ENCODE measurements at places on chromosomes 4 and X. TPM values are rescaled to one million over a fixed set of nuclear protein-coding genes. Genes with fewer than 3 reads are reported as not detected.

- H3K4me3 ChIP-seq = no peak overlapping the region
- no peaks in the 10 kb centered on the region for H3K27me3 ChIP-seq
- H3K36me3 ChIP-seq = no peaks in the 10 kb centered on the region
- no peaks in the 10 kb centered on the region for H3K4me1 ChIP-seq
These were observed 20.4 kb upstream of the SEPSECS start for GRCh38 chr4:25180524-25181131.

DNA sequence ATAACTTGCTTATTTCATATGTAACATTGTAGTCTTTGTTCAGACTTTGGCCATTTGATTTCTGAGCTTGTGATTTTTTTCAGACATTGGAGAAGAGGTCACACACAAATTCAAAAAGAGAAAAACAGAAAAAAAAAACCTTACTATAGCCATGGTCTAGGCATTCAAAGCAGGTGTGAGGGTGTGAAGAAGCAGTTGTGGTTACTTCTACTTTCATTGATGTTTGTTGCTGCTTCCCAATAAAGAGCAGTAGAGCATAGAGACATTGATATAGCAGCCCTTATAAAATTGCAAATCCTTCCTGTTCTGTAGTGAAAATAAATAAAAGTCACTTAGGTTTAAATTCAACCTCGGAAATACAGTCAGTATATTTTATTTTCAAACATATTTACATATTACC is 671.6 kb downstream of the GRXCR1 start:
- no peak overlapping the region for H3K27ac ChIP-seq
- DNase-seq = no peak
- no peaks in the 10 kb centered on the region for H3K36me3 ChIP-seq
- no peak overlapping the region for H3K4me3 ChIP-seq
- H3K27me3 ChIP-seq = no peaks in the 10 kb centered on the region

DNA sequence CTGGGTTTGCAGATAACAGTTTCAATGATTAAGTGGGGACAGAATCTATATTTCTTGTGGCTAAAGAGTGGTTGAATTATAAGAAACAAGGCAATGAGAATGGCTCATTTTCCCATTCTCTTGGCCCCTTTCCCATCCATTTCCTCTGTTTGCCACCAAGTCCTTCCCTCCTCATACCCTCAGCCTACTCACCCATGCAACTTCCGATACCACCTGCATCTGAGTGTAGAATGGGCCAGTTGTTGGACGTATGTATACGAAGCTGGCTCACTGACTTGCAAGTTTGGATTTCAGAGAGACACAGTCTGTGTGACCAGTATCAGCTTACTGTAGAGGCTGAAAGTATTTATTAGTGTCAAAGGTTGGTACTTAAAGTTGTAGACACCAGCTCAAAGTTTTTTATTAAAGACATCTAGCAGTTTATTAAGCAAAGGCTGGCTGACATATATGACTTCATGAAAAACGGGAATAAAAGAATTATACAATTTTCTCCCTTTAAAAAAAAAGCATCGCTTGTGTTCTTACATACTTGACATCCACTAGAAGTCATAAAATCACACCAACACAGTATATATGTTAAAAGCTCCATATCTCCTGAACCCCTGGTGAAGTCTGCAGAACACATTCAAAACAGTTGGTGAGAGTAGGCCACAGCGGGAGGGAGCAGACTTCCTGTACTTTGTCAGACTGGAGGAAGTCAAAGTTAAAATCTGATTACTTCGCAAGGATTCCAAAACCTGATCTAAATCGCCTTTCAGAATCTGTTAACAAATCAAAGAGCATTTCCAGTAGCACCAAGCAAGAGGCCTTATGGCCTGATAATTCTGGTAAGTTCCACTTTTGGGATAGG is 22.4 kb upstream of the STIM2 start:
- H3K27ac ChIP-seq = no peak overlapping the region
- no peaks in the 10 kb centered on the region for H3K27me3 ChIP-seq
- no peak overlapping the region for H3K4me3 ChIP-seq
- no peaks in the 10 kb centered on the region for H3K4me1 ChIP-seq

DNA sequence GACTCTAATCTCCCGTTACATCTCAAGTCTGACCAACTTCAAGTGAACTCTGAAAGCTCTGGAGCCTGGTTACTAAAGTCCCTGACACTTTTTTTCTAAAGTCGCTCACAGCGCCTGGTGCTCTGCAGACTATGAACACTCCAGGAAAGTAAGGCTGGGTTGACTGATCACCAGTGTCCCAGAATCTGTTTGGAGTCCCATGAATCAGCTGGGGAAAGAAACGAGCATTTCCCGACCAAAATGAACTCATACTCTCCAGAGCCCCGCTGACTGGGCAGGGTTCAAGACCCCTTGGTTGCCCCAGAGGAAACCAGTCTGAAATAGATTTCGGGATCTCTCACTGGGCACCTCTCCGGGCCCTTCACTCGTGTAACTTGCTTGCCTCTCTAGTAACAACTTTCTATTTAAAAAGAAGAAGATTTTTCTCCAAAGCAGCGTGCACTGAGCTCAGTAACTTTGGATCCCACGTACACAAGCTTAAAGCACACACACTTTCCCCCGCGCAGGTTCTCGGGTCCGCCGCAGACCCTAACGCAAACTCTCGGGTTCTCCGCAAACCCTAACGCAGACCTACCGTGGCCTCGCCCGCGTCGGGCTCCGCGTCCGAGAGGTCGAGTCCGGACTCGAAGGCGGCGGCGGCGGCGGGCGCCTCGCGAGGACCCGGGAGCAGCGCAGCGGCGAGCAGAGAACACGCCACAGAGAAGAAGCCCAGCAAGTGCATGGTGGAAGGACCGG is 964 bp downstream of the VEGFC start:
- H3K4me1 ChIP-seq = peaks cover 3% of the 10 kb centered on the region
- H3K36me3 ChIP-seq = no peaks in the 10 kb centered on the region
- peak; percentile 17 for DNase-seq
- no peaks in the 10 kb centered on the region for H3K27me3 ChIP-seq

DNA sequence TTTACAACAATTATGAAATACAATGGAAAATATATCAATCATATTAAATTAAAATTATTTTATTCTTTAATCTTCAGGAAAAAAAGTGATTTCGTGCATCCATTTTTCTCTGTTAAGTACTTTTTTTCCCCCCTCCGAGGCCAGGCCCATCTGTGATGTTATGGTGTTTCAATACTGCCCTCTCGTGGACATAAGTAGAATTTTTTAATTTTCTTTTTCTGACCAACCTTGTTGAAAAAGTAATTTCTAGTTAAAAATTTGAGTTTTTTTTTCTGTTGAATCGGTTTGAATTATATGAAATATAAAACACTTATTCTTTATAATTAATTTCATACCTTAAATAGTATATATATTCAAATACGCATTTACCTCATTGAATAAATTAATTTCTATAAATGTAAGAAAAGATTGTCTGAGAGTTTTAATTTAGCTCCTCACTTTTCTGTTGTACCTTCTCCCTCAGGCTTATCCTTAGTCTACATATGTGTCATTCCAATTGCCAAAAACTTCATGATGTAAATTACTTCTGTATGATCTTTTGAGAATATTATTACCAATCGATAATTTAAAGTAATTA is 175.8 kb upstream of the TECRL start:
- H3K27me3 ChIP-seq = no peaks in the 10 kb centered on the region
- H3K4me1 ChIP-seq = no peaks in the 10 kb centered on the region
- DNase-seq = peak; percentile 50
- H3K27ac ChIP-seq = no peak overlapping the region
- no peaks in the 10 kb centered on the region for H3K36me3 ChIP-seq
- H3K4me3 ChIP-seq = no peak overlapping the region

DNA sequence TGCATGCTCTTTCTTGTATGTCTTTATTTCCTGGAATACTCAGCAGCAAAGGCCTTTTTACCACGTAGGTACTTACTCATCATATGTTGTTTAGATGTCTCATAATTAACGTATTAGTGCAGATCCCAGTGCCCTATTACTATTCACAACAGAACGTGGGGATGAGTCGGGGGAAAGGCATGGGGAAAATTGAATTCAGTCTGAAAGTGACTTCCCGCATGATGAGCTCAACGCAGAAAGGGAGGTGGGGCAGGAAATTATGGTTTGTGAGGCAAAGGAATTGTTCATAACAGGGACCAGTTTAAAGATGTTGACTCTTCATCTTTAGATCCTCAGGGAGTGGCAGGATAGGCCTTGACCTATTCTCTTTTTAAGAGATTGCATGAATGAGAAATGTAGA is 2.0 kb upstream of the TMPRSS11D start:
- H3K27me3 ChIP-seq = no peaks in the 10 kb centered on the region
- no peaks in the 10 kb centered on the region for H3K36me3 ChIP-seq
- no peak for DNase-seq
- H3K4me1 ChIP-seq = no peaks in the 10 kb centered on the region

GRCh38 chrX:110403441-110404238 is 45.0 kb downstream of the RTL9 start:
- no peak for DNase-seq
- no peaks in the 10 kb centered on the region for H3K27me3 ChIP-seq
- H3K4me1 ChIP-seq = peaks cover 3% of the 10 kb centered on the region
- H3K36me3 ChIP-seq = no peaks in the 10 kb centered on the region
- no peak overlapping the region for H3K4me3 ChIP-seq

DNA sequence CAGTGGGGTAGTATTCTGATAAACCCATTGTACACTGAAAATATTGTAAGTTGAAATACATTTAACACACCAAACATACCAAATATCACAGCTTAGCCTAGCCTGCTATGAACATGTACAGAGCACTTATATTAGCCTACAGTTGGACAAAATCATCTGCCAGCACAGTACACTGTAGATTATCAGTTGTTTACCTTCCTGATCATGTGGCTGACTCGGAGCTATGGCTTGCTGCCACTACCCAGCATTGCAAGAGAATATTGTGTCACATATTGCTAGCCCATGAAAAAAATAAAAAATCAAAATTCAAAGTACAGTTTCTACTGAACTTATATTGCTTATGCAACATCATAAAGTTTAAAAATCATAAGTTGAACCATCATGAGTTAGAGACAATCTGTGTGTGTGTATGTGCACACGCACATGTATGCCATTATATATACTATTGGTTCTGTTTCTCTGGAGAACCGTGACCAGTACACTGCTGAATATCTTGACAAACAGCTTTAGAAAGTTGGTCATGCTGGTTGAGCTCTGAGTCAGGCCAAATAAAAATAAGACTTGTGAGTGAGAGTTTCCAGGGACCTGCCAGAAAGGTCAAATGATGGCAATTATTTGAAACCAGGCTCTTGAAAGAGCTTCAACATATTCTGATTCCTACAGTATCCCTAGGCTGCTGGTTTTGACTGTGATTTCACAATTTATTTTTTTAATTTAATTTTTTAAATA is 238.5 kb downstream of the PRR32 start:
- H3K4me1 ChIP-seq = no peaks in the 10 kb centered on the region
- H3K4me3 ChIP-seq = no peak overlapping the region
- no peak overlapping the region for H3K27ac ChIP-seq
- no peak for DNase-seq
- H3K36me3 ChIP-seq = no peaks in the 10 kb centered on the region

- H3K27ac ChIP-seq = no peak overlapping the region
- H3K4me3 ChIP-seq = no peak overlapping the region
These were observed 68.2 kb downstream of the DMP1 start for GRCh38 chr4:87718217-87718835.

- H3K4me3 ChIP-seq = no peak overlapping the region
- H3K4me1 ChIP-seq = no peaks in the 10 kb centered on the region
- no peaks in the 10 kb centered on the region for H3K27me3 ChIP-seq
- no peak for DNase-seq
These were observed 66.4 kb upstream of the BANK1 start for GRCh38 chr4:101724093-101724492.

GRCh38 chr4:44326741-44327140 is 121.9 kb downstream of the KCTD8 start:
- H3K4me1 ChIP-seq = no peaks in the 10 kb centered on the region
- no peak for DNase-seq
- no peak overlapping the region for H3K27ac ChIP-seq
- no peaks in the 10 kb centered on the region for H3K27me3 ChIP-seq
- no peaks in the 10 kb centered on the region for H3K36me3 ChIP-seq

DNA sequence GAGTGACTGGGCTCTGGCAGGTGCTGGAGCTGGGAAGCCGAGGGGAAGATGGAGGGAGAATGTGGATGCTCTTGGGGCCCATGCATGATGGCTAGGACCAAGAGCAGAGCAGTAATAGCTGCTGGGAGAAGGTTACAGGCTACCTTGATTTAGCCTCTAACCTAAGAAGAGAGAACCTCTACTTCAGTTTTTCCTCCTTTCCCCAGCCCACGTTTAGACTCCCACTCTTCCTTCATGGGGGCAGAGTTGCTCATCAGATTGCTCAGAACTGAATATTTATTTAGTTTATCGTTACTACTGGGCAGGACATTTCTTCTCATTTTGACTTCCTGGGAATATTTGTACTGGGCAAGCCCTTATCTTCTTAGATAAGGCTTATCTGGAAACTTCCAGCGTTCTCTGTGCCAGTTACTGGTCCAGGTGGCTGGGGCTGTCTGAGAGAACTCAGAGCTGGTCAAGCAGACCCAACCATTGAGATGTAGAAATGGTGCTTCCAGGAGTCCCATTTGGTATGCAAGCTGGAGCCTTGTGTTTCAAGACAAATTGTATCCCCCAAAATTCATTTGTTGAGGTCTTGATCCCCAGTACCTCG is 442.9 kb upstream of the BOD1L1 start:
- H3K4me1 ChIP-seq = peaks cover 16% of the 10 kb centered on the region
- H3K27ac ChIP-seq = peak overlapping the region; percentile 68
- H3K36me3 ChIP-seq = no peaks in the 10 kb centered on the region

DNA sequence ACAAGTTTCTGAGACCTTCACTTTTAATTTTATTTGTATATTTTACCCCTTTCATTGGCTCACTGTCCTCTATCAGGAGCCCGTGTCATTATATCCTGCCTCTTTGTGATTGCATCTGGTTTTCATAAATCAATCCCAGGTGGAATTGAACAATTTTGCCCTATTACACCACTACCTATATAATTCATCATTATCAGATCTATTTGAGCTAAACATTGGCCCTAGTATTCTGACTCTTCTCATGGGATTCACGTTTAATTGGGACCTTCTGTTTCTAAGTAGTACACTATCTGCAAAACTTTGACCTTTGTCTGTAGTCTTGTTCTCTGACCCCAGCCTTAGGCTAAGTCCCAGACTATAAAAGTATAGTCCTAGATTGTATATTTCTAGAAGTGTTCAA is 114.1 kb downstream of the FAT4 start:
- DNase-seq = no peak
- H3K4me3 ChIP-seq = no peak overlapping the region
- no peaks in the 10 kb centered on the region for H3K27me3 ChIP-seq
- H3K4me1 ChIP-seq = no peaks in the 10 kb centered on the region
- H3K36me3 ChIP-seq = no peaks in the 10 kb centered on the region
- H3K27ac ChIP-seq = no peak overlapping the region

Gene PRRG3
- total RNA-seq = 1.7 TPM

Gene TACR3
- total RNA-seq = 0.19 TPM

Gene SLC49A3
- 7.3 TPM for total RNA-seq

Gene TRAPPC11
- total RNA-seq = 65.2 TPM

Gene SPIN2A
- 0.71 TPM for total RNA-seq

Gene GRIA2
- 4.1 TPM for total RNA-seq

Gene ARMCX6
- total RNA-seq = 29.7 TPM

Gene TNIP3
- 0.43 TPM for total RNA-seq

Gene MAGEC3
- 0.93 TPM for total RNA-seq

Gene DCAF4L1
- 57.9 TPM for total RNA-seq

Gene SYTL5
- total RNA-seq = 1.1 TPM

Gene FAM184B
- 0.08 TPM for total RNA-seq

Gene MAGEA9B
- 24.6 TPM for total RNA-seq
